Left renal pelvis (tissue), 4 donors: ENCODE measurements at places on chromosomes 2 and 18.

DNA sequence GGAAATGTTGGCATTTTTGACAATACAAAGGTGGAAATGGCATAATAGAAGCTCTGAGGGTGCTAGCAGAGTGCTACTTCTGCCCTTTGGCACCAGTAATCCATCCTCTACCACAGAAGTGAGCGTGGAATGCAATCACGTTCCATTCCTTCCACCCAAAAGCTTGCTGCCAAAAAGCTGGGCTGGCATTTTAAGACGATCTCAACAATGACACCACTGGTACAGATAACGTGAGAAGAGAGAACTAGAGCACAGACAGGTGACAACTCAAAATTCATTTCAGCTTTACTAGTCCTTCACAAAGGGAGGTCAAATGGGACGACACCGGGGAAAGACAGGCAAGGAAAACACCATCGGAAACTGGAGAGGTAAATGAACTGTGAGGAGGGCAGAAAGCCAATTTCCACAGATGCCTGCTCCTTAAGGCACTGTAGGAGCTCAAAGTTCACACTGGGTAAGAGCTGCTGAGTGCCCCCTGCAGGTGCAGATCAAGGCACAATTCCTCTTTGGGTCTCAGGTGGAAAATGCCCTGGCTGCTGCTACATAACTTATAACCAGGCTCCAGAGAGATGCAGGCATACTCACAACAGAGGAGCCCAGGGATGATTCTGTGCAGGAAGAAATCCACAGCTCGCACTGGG is 50.7 kb upstream of the RNU4ATAC start:
- DNase-seq, result no peak

DNA sequence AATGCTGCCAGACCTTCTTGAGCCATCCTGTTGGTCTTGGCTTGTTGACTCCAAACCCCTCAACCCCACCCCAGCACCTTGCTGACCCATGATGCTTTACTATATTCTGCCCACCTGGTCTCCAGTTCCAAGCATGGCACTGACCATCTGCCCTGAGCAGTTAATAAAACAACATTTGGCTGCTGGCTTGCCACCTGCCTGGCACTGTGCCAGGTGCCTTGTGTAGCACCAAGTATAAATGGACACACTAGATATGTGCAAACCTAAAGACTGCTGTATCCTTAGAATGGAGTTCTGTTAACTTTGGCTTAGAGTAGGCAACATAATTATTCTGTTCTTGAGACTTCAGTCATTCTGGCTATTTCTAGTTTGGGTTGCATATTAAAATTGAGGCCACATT is 91.4 kb downstream of the ACSL3 start:
- no peak for DNase-seq

GRCh38 chr2:14587119-14587518 is 45.4 kb upstream of the LRATD1 start:
- DNase-seq, result no peak

DNA sequence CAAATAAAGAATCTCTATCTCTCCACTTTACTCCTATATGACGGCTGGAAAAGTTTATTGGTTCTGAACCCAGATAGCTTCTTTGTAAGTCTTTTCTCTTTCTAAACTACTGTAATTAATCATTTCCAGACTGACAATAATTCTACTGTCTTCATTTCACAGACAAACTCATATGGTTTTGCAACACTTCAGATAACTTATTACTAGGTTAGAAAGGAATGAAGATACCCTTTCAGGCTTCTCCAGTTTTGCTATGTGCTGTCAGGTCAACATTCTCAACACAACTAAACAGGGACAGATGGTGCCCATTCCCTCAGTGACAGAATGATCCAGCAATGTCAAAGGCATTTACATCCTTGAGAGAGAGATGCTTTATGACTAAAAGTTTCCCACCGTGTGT is 198.5 kb upstream of the ITGA4 start:
- DNase-seq, result no peak

- DNase-seq, result no peak
These were observed 192.0 kb downstream of the SH3BP4 start for GRCh38 chr2:235143789-235144188.

DNA sequence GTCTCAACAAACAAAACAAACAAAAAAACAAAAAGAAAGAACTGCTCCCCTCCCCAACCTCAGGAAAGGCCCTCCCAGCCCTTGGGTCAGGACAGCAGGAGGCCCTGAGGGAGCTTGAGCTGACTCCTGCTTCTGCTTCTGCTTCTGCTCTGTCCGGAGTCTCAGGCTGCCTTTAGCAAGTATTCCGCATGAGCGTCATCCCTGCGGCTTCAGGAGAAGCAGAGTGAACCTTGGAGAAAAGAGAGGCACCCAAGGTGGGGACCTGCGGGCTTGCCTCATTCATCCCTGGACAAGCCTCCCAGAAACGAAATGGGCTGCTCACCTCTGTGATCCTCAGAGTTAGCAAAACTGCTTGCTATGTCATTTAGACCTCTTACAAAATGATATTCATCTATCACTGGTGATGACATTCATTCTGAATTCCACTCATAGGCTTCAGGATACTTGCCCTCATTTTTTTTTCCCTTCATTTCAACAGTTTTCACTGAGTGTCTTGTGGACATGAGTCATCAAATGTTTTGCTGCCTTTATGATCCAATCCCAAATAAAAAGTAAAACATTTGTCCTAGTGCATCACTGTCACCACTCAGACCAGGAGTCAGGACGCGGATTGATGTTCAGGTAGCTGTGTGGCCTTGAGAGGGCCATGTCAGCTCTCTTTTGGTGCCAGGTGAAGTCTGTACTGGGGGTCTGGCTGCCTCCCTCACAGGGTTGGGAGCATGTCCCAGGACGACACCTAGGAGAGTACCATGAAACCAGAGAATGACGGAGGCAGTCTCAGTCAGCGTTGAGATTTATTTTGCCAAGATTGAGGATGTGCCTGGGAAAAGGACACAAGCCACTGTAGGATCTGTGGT is 51.7 kb downstream of the IMPA2 start:
- no peak for DNase-seq
